Right lobe of liver (tissue), 6 donors: ENCODE measurements at places on chromosomes 1 and 21. TPM values are rescaled to one million over a fixed set of nuclear protein-coding genes. Genes with fewer than 3 reads are reported as not detected.

Gene MTARC1
- total RNA-seq, result 62.6 TPM

Gene GTF2B
- 14.5 TPM for total RNA-seq

Gene MCOLN2
- not detected for total RNA-seq

Gene SH3GLB1
- 24.3 TPM for total RNA-seq

Gene GPR25
- total RNA-seq, result not detected

Gene ATXN7L2
- total RNA-seq, result 1.5 TPM

Gene HAPLN2
- not detected for total RNA-seq

Gene C4BPA
- total RNA-seq, result 1,288 TPM

Gene LHX8
- not detected for total RNA-seq

Gene LCA5L
- 2.8 TPM for total RNA-seq

Gene PDZK1IP1
- 2.6 TPM for total RNA-seq

Gene UQCRHL
- total RNA-seq, result 0.49 TPM

Gene ZBTB8B
- total RNA-seq, result not detected

Gene PROX1
- 186 TPM for total RNA-seq

Gene KRTAP21-2
- not detected for total RNA-seq

Gene FCRLB
- 0.26 TPM for total RNA-seq

Gene OLIG1
- total RNA-seq, result not detected

Gene DNM3
- 0.48 TPM for total RNA-seq

Gene CD101
- 0.46 TPM for total RNA-seq

Gene RGSL1
- not detected for total RNA-seq

Gene HPDL
- not detected for total RNA-seq

Gene MTMR11
- 1.7 TPM for total RNA-seq

Gene FAM229A
- 2.5 TPM for total RNA-seq

Gene MPZ
- total RNA-seq, result 14.3 TPM

Gene TTC13
- total RNA-seq, result 7.0 TPM

Gene F5
- 276 TPM for total RNA-seq

Gene TLCD4
- total RNA-seq, result 157 TPM

Gene B3GALT2
- total RNA-seq, result 0.25 TPM

Gene TTLL10
- not detected for total RNA-seq

Gene ACKR1
- 0.12 TPM for total RNA-seq
